ENCODE measurements at places on chromosomes 6 and 20.

- peak; percentile 14 for DNase-seq
Observed at GRCh38 chr20:23205611-23206041, 119.5 kb upstream of the CD93 start.

DNA sequence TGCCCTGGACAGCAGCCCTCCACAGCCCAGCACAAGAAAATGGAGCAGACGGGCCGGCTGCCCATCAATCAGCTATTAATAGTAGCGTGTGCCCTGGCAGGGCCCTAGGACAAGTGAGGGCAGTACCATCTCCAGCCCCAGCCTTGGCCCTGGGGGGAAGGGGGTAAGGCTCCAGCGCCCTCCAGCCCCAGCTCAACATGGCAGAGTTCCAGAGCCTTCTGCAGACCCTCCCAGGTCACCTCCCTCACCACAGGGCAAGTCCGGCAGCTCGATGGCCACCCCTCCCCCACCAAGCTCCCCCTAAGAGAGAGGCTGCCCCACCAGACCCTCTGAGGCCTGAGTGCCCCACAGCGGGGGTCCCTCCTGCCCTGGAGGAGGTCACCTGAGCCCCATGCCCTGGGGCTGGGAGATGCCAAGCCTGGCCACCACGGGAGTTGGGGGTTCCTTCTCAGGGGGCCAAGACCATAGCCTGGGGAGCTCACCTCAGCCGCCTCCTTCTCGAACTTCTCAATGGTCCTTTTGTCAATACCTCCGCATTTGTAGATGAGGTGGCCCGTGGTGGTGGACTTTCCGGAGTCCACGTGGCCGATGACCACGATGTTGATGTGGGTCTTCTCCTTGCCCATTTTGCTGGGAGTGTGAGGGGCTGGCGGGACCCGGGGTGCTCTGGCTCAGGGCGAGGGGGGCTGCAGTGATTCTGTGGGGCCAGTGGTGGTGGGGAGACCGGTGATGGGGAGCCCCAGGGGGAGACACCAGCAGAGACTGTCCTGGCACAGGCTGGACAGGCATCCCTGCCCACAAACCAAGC lies 1.5 kb downstream of the EEF1A2 start:
- DNase-seq: no peak

- DNase-seq: no peak
Observed at GRCh38 chr6:14487625-14488024, 370.1 kb downstream of the CD83 start.

GRCh38 chr6:44725070-44725469 lies 337.6 kb downstream of the CDC5L start:
- peak; percentile 55 for DNase-seq

GRCh38 chr20:18628330-18628920 lies 40.6 kb downstream of the DTD1 start:
- DNase-seq: no peak

DNA sequence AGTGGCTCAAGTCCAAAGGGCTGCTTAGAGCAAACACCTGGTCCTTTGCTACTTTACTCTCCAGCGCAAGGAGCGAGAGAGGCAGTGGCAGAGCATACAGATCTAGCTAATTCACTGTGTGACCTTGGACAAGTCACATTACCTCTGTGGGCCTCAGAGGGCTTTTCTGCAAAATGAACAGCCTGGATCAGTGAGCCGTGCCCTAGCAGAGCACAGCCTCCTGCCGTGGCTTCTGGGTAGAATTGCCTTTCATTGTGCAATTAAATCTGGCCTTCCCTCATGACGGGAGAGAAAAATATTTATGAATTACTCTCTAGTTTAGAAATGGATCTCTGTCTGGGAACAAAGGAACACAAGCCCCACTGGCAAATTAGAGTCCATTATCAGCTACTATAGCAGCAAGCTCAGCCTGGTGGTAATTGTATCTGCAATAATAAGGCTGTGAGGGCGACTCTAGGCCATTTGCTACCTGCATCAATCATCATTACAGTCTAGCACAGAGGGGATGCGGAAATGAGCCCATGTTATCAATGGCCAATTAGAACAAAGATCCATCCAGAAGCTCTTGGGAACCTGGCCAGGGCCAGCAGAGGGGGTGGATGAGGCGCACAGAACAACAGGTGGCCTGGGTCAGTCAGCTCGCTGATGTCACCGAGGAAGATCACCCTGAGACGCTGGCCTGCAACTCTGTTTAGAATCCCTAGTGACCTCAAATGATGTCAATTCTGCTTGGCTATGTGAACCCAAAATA lies 114.2 kb upstream of the LY86 start:
- DNase-seq: no peak

GRCh38 chr6:5506149-5506548 lies 244.8 kb downstream of the FARS2 start:
- DNase-seq: no peak

- DNase-seq: no peak
Observed at GRCh38 chr6:150291968-150292710, 76.7 kb upstream of the IYD start.

- peak; percentile 39 for DNase-seq
Observed at GRCh38 chr20:24608926-24609667, 139.7 kb downstream of the SYNDIG1 start.

GRCh38 chr6:17475606-17476244 lies 82.3 kb downstream of the CAP2 start:
- no peak for DNase-seq

GRCh38 chr20:1210501-1210900 lies 7.2 kb downstream of the C20orf202 start:
- DNase-seq: no peak

GRCh38 chr6:80129485-80129884 lies 23.0 kb downstream of the BCKDHB start:
- no peak for DNase-seq

- DNase-seq: no peak
Observed at GRCh38 chr6:37502703-37503291, 3.1 kb upstream of the CCDC167 start.

DNA sequence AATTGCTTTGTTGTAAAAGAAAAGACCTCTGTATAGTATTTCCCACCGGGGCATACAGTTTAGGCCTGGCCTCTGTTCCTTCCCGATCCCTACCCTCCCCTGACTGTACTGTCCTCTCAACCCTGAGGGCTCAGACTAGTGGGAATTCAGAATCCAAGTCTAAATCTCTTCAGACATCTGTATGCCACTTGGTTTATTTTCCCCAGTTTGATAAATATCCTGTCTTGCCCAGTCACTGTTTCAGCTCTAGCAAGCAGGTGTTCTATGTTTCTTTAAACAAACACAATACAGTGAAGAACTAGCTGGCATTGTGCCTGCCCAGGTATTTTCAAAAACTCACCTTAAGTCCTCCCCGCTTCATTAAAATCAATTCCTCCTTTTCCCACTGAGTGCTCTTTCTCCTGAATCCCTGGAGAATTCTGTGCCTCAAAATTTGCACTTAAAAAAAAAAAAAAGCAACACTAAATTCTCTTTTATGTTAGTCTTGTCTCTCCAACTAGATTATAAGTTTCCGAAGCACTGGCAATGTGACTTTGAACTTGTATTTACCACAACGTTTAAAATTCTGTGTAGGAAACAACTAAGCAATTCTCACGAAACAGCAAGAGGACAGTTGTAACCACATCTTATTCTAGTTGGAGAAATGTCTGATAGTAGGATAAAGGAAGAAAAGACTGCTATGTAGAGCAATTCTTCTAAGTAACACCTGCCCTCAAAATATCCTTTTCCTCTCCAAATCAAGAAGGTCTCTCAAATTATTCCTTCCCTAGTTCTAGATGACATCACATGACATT lies 112.0 kb upstream of the CARMIL1 start:
- DNase-seq: no peak

- peak; percentile 45 for DNase-seq
Observed at GRCh38 chr20:45067558-45067957, 33.4 kb downstream of the KCNS1 start.

GRCh38 chr6:103405321-103405720 lies 1454.4 kb downstream of the HACE1 start:
- no peak for DNase-seq

DNA sequence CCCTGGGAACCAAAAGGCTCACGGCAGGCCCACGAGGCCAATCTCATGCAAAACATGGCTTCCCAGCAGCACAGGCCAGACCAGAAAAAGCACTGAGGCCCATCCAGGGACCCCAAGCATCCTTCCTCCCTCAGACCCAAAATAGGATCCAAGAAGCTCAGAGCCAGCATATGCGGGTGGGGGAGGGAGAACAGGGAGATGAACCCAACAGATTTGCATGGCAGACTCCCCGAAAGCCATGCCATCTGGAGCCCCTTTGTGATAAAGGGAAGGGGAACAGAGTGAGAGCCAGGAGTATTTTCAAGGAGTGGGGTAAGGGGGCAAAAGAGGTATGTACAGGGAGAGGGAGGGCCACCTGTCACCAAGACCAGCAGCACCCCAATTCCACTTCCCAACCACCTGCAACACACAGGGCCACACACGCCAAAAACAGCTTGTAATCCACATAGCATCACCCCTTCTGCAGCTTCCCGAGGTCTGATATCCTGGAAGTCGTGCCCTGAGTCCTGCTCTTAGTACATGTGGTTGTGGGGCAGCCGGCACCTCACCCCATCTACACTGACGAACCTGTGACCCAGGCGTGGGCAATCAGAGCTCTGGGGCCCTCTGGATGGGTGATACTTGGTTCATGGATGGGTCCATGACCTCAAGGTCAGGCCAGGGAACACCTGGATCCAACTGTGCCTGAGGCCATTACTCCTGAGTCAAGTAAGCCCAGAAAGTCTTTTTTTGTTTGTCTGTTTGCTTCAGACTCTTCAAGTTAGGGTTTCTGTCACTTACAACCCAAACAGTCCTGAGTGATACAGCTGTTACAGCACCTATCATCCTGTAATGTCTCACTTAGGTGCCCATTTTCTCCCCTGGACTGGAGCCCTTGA lies 24.4 kb downstream of the PREX1 start:
- DNase-seq: no peak

GRCh38 chr20:59033093-59033492 lies 958 bp upstream of the ATP5F1E start:
- no peak for DNase-seq

GRCh38 chr20:62602550-62602949 lies 39.8 kb upstream of the SLCO4A1 start:
- no peak for DNase-seq

- no peak for DNase-seq
Observed at GRCh38 chr6:124033501-124033900, 229.8 kb downstream of the NKAIN2 start.

GRCh38 chr6:5529015-5529414 lies 267.7 kb downstream of the FARS2 start:
- DNase-seq: no peak

GRCh38 chr6:71453371-71453706 lies 164.7 kb downstream of the OGFRL1 start:
- no peak for DNase-seq
